Activated naive CD8-positive, alpha-beta T cell treated with anti-CD3 and anti-CD28 coated beads, Interleukin-2, amount 50 U/mL, for 16 hours (primary cell): ENCODE measurements at places on chromosomes 5 and 9.
A peak's percentile ranks its signal among the peaks of the same experiment; 100 is the strongest.

DNA sequence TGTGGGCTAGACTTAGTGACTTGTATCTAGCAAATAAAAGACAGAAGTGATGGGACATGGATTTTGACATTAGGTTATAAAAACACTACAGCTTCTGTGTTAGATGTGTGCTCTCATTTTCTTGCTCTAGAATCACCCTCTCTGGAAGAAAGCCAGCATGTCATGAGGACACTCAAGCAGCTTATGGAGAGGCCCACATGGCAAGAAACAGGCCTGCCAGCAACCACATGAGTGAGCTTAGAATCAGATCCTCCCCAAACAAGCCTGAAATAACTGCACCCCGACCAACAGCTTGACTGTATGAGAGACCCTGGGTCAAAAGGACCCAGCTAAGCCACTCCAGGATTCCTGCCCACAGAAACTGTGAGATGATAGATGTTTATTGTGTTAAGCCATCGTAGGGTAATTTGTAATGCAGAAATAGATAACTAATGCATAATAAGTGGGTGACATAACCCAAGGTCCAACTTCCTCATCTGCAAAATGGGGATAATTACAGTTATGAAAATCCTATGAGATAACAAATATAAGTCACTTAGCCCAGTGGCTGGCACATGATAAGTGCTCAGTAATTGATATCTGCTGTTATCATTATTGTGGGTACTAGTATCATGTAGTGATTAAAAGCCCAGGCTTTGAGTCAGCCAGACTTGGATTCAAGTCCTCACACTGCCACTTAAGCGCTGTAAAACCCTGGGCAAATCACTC is 86.5 kb downstream of the KLHL3 start:
- no peak for DNase-seq

DNA sequence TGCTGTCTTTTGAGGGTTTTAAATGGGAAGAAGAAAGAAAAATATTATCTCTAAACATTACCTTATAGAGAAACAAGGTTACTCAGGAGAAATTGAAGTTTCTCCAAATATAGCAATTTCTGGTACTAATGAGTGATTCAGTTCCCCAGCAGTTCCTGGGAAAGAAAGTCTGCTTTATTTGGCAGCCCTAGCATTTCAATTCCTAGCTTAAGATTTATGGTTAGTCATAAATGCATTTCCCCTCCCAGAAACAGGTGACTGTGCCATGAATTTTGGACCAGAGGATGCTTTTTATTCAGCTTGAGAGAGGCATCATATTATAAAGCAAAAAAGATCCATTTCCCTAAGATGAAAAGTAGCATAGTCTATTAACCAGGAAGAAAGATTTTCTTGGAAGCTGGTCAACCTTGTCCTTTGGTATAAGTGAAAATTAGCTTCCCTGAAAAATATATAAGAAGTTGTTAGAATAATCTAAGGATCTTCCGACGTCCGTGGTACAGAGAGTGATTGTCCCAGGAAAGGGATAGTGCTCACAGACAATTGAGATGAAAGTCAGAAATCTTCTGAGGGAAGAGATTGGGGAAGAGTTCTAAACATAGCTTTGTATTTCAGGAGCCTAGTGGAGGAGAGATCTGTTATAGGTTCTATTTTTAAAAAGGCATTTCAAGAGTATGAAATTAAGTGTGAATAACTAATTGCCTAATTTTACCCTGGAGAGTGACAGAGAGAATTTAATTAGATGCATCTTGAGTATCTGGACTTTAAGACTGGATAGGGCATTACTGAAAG is 164.9 kb downstream of the ESM1 start:
- DNase-seq: no peak

- DNase-seq: peak; percentile 27
Measured at GRCh38 chr9:88173378-88173999, 35.2 kb upstream of the SPATA31C2 start.

GRCh38 chr9:137286975-137287383 is 9.5 kb downstream of the TOR4A start:
- DNase-seq: no peak

DNA sequence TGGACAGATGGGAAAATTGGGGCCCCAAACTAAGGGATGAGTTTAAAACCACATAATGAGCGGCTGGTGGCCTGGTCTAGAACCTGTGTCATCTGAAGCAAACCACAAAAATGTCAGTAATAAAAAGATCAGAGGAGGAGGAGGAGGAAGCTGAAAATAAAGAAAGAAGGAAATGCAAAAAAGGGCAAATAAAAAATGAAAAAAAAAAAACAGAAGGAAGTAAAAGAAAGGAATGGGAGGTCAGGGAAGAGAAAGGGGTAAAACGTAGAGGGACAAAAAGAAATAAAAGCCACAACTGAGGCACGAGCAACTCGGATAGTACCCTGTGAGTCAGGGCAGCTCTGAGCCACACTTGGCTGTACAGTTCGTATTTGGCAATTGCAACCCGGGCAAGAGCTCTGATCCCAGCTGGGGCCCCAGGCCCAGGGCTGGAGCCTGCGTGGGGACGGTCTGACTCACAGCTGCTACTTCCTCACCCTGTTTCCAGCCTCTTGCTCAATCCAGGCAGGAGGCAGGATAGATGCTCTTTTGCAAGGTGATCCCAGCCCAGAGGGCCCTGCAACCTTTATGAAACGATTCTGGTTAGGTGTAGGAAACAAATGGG is 137.9 kb upstream of the TRIM32 start:
- DNase-seq: no peak

- no peak for DNase-seq
Measured at GRCh38 chr5:33238826-33239695, 201.7 kb upstream of the TARS1 start.

GRCh38 chr5:56026863-56027300 is 32.1 kb upstream of the IL6ST start:
- DNase-seq: no peak

GRCh38 chr5:69293882-69294281 is 38.7 kb downstream of the CCDC125 start:
- DNase-seq: no peak

- no peak for DNase-seq
Measured at GRCh38 chr5:157370967-157371366, 89.0 kb upstream of the NIPAL4 start.

DNA sequence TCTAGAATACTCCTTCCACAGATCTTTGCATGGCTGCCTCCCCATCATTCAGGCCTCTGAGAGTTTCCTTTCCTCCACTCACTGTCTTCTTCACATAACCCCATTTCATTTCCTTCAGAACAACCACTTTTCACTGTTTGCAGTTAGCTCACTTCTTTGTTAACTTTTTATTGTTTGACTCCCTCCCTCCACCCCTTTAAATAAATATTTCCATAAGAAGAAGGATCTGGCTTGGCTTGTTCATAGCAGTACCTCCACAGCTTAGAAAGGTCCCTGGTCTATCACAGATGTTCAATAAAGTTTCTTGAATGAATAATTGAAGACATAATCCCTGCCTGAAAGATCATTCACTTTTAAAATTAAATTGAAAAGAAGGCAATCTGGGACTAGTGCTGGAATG is 661.6 kb downstream of the ACTL7B start:
- DNase-seq: no peak

GRCh38 chr5:90294604-90295003 is 115.0 kb downstream of the CETN3 start:
- DNase-seq: no peak

GRCh38 chr9:113721856-113722255 is 154.3 kb upstream of the ZNF618 start:
- DNase-seq: no peak
